ENCODE measurements at places on chromosomes 2 and 18.

- DNase-seq: no peak
Observed at GRCh38 chr2:134660626-134661402, 58.0 kb downstream of the TMEM163 start.

- DNase-seq: peak; percentile 37
Observed at GRCh38 chr2:30231996-30232800, 864 bp downstream of the LBH start.

DNA sequence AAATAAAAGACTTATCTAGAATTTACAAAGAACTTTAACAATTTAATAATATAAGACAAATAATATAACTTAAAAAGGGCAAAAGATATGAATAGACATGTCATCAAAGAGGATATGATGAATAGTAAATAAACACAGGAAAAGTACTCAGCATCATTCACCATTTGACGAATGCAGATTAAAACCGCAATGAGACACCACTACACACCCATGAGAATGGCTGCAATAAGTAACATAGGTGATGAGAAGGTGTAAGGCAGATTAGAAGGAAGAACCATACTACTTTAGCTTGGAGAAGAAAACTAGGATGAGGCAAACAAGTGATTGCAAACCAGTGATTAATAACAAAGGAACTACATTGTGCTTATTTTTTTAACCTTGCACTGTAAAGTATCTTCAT is 152.0 kb downstream of the CYRIA start:
- DNase-seq: no peak

- no peak for DNase-seq
Observed at GRCh38 chr18:45638544-45638943, 23.3 kb downstream of the SLC14A2 start.

DNA sequence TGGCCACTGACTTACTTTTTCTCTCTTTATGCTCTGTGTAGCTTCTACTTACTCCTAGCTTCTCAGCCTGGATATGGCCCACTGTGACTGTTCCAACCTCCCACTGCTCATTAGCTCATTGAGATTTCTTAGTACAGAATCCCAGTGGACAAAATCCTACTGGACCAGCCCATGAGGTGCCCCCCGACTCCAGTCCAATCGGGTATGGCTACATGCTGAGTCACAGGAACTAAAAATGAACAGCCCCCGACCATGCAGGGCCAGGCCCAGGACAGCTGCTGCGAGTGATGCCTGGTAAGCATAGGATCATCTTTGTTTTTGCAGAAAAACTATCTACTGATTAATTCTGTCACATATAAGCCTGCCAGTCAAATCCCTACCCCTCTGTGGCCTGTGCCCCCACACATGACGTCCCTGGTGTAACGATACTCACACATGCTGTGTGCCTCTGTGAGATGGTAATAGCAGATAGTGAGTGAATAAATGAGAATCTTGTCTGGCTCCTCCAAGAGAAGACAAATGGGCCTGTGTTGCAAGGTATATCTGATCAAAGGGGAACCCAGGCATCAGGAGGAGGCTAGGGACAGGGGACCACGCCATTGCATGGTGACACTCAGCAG is 85.9 kb upstream of the KLF7 start:
- no peak for DNase-seq

DNA sequence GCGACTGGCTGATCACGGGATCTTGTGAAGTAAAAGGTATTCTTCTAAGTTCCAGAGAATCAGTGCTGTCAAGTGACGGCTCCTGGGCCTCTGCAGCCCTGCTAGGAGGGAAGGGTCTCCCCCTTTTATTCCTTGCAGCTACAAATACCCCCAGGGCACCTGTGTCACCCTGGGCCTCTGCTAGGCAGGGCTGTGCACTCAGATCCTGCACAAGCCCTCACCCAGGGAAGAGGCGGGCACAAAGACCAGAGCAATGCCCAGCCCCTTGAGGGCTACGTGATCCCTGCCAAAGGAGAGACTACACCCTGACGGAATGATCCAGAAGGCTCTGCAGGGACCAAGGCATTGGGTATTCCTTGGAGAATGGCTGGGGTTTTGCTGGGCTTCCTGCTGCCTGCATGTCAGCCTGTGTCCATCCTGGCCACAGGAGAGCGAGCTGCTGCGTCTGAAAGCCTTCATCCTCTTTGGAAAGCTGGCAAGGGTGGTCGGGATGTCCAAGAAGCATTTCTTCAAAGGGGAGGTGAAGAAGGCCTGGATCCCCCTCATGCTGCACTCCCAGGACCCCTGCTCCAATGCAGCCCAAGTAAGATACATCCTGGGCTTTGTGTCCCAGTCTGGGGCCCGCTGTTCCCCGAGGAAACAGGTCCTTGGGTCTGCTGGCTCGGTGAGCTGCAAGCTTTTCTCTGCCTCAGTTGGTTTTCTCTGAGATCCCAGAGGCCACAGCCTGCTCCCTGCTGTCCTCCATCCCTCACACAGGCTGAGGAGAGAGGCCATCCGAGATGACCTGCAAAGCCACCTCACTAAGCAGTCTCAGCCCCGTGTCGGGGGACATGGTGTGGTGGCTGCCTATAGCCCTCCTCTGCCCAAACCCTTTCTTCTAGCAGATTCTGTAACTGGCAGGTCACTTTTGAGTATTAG is 24.9 kb downstream of the HJURP start:
- no peak for DNase-seq

DNA sequence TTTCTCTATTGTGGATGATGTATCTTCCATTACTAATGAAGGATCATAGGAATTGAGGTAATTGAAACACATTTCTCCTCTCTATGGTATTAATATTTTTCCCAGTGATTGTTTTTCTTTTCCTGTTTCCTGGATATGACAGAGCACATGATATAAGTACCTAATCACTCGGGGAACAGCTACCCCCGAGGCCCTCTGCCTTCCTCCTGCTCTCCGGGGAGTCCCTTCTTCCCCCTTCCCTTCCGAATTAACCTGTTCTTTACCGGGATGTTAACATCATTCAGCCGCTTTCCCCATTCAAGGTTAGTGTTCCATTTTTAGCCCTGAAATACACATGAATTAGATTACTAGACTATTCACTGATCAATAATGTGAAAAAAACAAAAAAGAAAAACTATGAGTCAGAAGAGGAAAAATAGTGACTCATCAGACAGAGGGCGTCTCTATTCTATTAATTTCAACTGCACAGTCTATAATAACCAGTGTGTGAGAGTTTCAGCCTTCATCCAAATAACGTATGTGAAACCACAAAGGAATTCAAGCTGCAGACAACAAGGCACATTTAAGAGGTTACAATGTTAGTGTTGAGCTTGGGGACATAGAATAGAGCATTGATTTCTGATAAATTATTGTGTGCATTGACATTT is 450.8 kb downstream of the DLGAP1 start:
- no peak for DNase-seq
